Activated naive CD4-positive, alpha-beta T cell treated with Interleukin-2 at 50 U/mL for 16 hours (primary cell): ENCODE measurements at places on chromosomes 3 and 15.

DNA sequence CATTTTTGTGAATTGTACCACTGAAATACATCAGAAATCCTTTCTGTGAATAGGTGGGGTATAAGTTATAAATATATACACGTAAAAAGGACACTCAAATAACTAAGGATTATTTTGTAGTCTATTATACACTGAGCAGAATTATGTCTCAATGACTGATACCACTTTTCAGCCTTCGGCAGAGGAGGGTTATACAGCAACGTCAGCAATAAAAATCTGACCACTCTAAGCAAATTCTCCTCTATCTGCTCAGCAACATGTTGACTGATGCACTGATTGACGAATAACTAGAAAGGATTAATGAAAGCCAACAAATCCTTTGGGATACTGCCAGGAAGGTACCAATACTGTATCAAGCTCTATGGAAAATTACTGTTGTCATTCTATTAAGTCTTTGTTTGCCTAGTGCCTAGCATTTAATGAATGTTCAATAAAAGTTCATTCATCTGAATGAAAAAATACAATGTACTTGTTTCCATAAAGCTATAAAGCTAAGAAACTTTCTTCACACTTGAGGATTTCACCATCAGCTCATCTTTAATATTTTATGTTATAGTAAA, 5.2 kb downstream of the ARPP19 start:
- DNase-seq, result no peak

GRCh38 chr3:31103623-31104180, 209.2 kb upstream of the GADL1 start:
- DNase-seq, result no peak

- no peak for DNase-seq
Observed at GRCh38 chr3:127066635-127067034, 83.7 kb downstream of the PLXNA1 start.

DNA sequence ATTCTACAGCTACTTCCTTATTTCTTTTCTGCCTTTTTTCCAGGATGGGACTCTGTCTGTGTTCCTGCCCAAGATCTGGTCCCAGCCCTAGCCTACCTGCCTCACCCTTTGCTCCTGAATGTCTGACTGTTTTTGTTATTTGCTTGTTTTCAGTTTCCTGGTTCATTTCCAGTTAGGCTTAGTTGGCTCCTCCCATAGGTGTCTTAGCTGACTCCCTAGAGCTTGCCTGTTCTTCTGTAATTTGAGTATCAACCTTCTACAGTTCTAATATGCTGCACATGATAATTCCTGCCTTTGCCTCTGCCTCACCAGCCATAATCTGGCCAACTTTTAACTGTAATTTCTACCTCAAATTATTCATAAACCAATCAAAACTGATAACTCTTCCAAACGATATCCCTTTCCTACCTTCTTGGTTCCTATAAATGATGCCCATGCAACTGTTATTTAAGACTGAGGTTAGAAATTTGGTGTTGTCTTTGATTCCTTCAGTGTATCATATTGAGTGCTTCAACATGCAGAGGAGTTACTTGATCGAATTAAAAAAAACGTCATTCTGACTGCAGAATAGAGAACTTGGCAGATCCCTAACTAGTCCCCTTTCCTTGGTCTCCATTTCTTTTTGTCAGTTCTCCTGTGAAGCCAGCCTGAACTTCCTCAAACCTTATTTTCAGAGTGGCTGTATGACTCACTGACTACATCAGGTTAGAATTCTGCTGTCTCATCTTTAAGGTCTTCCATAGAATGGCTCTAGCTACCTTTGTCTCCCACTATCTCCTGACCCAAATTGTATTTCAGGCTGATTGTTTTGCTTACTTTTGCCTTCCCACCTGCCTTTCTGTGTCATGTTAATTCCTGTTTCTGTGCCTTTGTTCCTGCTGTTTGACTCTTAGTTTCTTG, 8.4 kb downstream of the GOLM2 start:
- no peak for DNase-seq

GRCh38 chr3:170257145-170257544, 34.9 kb downstream of the PRKCI start:
- peak; percentile 17 for DNase-seq

DNA sequence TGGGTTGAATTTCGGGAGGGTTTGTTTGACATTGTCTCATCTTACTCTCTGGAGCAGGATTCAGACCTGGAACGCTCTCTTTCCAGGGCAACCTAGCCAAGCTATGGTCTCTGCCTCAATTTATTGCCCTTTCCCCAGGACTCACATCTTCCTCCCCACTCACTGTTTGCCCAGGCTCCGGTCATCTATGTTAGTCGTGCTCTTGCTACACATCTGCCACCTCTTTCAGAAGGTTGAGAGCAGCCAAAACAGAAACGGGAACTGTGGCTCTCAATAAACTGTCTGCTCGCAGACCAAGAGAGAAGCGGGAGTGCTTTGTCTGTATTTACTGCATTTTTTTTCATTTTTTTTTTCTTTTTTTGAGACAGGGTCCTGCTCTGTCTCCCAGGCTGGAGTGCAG, 81.6 kb downstream of the ST6GAL1 start:
- DNase-seq, result no peak

DNA sequence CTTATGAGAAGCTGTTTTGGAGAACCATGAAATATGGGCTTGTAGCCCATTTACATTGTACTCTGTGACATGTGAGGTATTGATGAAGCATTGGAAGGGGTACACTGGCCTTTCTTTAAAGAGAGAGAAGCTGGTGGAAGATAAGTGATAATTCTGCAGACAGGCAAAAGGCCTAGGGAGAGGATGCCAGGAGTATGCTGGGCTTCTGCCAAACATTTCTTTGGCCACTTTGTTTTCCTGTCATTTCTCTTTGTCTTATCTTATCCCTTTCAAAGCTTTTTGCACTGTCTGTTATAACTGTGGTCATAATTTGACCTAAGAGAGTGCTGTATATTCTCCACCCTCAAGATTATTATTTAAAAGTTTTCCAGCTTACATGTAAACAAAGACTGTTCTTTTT, 109.6 kb upstream of the SEMA6D start:
- DNase-seq, result no peak

DNA sequence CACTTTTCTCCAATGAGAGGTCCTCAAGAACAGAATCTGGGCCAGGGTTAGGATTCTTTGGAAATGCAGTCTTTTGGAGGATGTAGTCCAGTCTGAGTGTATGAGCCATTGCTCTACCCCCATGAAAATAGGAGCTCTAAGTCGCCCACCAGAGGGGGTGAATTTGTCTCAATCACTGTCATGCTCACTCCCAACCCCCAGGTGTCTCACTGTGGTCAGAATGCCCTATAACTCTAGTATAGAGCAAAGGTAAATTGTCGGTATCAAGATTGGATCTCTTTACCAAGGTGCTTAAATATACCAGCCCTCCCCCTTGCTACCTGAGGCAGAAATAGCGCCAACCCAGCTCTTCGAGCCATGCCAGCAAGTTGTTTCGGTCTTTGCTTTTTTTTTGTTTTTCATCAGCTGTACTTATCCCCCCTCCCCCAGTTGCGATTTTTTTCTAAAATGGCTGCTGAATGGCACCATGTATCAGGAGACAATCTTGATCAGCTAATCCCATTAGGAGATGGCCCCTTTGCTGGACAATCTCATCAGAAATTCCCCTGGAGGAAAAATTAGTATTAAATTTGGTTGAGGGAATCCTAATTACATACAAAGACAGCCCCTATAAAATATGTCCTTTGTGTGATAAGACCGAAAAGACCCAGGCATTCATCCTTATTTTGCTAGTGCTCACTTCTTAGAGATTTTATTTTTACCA, 130.7 kb downstream of the EBLN2 start:
- DNase-seq, result no peak

- DNase-seq, result no peak
Observed at GRCh38 chr3:176687754-176688153, 509.5 kb downstream of the TBL1XR1 start.

- DNase-seq, result no peak
Observed at GRCh38 chr15:98612490-98613110, 35.7 kb upstream of the IGF1R start.

DNA sequence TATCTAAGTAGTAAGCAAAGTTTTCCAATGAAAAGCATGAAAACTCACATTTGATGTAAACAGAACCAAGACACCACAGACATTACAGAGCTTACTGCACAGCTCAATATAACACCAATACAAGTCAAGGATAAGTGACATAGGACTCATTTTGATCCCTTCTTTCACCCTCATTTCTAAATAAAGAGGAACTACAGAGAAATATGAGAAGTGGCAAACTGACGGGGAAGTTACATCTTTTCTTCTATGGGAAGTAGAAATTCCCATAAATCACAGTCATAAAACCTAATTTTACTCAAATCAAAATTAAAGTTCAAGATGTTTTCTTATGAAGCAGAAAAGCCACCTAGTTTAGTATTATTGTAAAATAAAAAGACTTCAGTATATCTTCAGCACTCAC, 3.8 kb downstream of the ATG3 start:
- DNase-seq, result no peak

- no peak for DNase-seq
Observed at GRCh38 chr3:63245726-63246241, 32.3 kb upstream of the SYNPR start.

DNA sequence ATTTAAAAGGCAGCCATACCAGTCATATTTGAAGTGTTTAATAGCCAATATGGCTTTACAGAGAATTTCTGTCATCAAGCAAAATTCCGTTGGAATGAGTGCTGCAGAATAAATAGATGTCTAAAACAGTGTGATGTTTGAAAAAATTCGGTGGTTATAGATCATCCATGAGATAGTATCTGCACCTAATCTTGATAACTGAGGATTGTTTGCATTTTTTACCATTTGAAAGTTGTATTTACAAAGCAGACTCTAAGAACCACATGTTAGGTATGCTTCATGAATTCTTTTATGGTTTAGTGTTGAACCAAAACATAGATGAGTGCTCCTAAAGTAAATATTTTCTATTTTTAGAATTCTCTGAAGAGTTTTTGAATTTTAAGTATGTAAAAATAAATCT, 476.1 kb downstream of the NAALADL2 start:
- DNase-seq, result no peak

- no peak for DNase-seq
Observed at GRCh38 chr15:39227001-39227400, 353.9 kb upstream of the THBS1 start.

DNA sequence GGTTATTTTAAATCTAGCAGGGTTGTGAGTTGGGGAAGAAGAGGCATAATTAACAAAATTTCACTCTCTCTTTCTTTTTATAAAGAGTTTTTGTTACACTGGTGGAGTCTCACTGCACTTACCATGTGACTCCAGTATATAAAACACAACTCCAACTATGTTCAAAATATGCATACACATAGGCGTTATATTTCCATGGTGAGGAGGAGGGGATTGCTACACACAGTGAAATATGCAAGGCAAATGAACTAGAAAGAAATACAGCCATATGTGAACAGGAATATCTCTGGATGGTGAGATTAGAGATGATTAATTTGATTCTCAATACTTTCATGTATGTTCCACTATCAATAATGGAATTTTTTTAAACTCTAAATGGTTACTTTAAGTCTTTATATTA, 385.0 kb downstream of the MAGI1 start:
- DNase-seq, result no peak

DNA sequence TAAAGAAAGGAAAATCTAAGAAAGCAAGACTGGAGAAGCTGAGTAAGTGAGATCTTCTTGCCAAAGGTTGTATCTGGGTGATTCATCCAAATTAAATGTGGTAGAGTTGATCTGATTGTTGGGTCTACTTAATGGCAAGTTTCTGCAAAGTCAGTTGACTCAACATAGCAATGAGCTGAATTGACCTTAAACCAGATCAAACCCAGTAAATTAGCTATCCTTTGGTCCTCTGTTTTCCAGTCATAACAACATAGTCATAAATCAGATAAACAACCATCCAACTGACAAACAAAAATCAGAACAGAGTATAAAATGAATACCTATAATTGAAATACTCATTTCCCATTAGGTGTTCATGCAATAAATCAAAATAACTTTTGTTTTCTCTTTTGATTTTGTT, 142.6 kb upstream of the CFAP20DC start:
- no peak for DNase-seq

DNA sequence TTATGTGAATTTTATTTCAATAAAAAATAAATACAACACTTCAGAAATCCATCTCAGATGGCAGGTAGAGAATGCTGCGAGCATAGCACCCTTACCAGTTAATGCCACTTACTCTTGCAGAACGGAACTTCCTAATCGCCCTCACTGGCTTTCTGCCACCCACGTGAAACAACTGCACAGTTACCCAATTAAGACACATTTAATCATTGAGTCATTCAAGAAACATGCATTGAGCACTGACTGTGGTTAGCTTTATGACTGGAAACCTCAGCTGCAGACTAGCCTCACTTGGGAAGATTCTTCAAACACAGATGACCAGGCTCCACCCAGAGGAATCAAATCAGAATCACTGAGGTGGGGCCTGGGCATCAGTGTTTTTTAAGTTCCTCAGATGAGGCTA, 5.6 kb upstream of the MFGE8 start:
- DNase-seq, result peak; percentile 50

DNA sequence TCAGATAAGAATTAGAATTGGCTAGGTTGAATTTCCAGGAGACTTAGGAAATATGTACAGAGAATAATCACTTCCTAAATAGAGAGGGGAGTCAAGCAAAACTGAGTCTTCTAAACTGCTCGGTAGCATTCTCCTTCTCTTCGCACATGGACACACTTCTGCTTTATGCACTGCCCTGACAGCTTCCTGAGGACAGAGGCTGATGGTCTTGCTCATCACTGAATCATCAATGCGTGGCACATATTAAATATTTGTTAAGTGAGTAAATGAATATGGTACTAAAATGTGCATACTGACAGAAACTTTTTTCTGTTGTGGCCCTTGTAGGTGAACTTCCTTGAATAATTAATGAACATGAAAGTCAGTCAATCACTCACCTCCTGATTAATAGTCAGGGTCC, 315.5 kb downstream of the FHIT start:
- no peak for DNase-seq

DNA sequence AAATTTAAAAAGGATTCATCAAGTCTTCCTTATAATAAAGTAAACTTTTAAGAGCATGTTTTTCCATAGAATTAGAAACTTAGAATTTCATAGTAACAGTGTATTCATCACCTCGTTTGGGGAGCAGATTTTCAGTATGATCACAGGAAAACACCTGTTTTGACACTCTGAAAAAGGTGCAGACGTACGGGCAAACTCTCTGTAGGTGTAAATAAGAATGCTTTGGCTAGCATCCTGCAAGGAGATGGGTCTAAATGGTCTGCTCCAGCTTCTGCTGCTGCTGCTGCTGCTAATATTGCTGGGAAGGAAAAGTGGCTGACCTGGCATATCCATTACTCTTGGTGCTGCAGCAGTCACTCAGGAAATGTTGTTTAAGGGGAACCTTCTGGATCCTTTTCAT, 66.0 kb downstream of the MBNL1 start:
- DNase-seq, result no peak

- DNase-seq, result no peak
Observed at GRCh38 chr3:183507551-183507950, 48.0 kb downstream of the KLHL6 start.

DNA sequence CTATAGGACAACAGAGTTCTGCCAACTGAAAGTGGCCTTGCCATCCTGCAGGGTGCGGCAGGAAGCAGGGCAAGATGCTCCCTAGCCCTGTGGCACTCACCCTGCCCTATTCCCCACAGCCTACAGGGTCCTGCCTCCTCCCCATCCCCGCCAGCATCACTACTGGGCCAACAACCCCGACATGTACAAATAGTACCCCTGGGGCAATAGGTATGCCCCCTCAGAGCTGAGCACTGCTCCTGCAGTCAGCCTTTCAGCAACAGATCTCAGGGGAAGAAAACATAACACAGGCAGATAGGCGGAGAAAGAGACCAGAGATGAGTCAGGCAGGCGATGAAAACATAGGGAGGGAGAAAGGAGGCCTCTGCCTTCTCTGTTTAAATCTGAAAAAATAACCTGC, 74.7 kb downstream of the XXYLT1 start:
- no peak for DNase-seq
